ENCODE measurements at places on chromosomes 6 and 20. TPM values are rescaled to one million over a fixed set of nuclear protein-coding genes. Genes with fewer than 3 reads are reported as not detected.

SPATA25 gene
- total RNA-seq: 3.0 TPM

SLC35B2 gene
- total RNA-seq: 32.3 TPM

PTCRA gene
- not detected for total RNA-seq

OXT gene
- not detected for total RNA-seq

CSTF1 gene
- 59.4 TPM for total RNA-seq

CCDC170 gene
- 0.09 TPM for total RNA-seq

POM121L2 gene
- total RNA-seq: 0.09 TPM

CRISP3 gene
- not detected for total RNA-seq

HTR1E gene
- total RNA-seq: not detected

FKBP1C gene
- total RNA-seq: 0.74 TPM

COL21A1 gene
- 3.1 TPM for total RNA-seq

ADGRF4 gene
- total RNA-seq: not detected

NECAB3 gene
- 19.7 TPM for total RNA-seq
